ENCODE measurements at places on chromosomes 3 and 15.

- no peak for DNase-seq
These were observed 193.3 kb upstream of the PROK2 start for GRCh38 chr3:71978150-71978721.

DNA sequence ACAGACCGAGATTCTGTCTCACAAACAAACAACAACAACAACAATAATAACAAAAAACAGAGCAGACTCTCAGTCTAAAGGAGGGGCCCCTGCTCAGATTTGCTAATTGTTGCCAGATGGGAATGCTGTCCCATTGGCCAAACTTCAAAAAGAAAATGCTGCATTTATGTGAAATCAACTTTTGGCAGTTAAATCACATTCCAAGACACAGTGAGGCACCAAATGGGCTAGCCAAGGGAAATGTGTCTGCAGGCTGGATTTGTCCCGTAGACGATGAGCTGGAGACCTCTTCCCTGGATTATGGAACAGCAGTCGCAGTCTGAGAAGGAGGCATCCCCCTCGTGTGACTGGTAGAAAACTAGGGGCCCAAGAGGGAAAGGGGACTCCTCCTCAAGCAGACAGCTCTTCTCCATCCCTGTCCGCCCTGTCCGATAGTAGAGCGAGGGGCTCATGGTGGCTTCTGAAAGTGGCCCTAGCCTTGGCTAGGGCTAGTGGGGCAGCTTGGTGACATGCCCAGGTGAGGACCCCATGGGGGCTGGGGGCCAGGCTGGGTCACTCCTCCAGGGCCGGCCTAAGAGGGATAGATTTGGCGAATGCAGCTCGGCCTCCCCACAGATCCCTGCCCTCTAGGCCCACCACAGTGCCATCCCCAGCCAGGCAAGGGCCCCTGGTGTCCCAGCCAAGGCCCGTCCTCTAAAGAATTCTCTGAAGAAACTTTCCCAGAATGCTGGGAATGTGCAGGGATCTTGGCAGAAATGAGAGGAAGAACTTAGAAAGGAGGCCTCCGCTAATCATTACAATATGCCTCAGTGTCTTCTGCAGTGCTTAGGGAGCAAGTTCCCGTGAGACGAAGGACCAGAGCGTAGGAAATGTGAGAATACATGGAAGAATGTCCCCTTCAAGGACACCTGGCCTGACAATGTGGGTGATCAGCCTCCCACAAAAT lies 2.0 kb downstream of the SLC22A14 start:
- DNase-seq = no peak

DNA sequence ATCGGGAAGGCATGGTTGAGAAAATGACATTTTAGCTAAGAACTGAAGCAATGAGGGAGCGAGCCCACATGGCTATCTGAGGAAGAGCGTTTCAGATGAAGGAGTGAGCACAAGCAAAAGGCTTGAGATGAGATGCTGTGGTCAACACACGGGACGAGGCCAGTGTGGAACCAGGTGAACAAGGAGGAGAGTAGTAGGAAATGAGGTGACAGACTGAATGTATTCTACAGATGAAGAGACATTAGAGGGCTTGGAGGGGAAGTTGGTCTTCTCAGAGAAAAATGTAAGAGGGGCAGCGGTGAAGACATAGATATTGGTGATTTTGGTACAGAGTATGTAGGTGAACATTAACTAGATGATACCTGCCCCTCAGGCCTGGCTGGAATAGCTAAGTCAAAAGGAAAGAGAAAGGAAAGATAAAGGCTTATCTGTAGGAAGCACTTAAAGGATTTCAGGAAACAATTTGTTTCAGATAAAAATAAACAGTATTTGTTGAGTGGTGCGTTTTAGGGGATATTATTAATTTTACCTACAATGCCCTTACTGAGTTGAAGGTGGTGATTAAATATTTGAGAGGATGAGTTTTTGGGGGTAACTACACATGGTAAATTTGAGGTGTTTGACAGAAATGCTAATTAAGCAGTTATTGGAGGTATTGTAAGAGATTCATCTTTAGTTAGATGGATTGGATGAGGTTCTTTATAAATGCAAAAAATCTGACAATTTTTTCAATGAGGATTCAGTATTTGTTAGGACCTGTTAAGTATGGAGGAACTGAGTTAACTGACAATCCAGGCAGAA lies 57.0 kb downstream of the SLTM start:
- DNase-seq = no peak

GRCh38 chr3:54665016-54665600 lies 262.8 kb downstream of the LRTM1 start:
- no peak for DNase-seq

- DNase-seq = peak; percentile 46
These were observed 124.6 kb downstream of the CD47 start for GRCh38 chr3:107966276-107966675.

DNA sequence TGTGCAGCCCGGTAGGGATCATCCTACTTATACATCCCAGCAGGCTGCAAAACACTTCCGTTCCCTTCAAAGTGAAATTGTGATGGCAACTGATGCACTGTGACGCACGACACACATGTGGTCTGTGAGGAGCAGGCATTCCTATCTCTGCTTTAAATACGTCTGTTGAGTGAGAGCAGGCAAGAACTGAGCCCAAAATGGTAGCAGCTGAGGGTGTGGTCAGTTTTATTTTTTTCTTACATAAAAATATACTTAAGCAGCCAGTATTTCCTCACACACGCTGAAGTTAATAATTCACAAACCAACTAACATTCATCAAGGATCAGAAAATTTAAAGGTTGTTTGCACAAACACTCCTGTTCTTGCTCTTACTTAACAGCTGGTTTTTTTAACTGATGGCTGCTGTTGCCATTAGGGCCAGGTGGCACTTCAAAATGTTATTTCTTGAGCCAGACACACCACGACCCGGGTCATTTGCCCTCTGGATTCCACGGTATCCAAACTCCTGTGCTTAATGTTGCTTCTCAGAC lies 23.9 kb downstream of the LRIG1 start:
- DNase-seq = no peak

DNA sequence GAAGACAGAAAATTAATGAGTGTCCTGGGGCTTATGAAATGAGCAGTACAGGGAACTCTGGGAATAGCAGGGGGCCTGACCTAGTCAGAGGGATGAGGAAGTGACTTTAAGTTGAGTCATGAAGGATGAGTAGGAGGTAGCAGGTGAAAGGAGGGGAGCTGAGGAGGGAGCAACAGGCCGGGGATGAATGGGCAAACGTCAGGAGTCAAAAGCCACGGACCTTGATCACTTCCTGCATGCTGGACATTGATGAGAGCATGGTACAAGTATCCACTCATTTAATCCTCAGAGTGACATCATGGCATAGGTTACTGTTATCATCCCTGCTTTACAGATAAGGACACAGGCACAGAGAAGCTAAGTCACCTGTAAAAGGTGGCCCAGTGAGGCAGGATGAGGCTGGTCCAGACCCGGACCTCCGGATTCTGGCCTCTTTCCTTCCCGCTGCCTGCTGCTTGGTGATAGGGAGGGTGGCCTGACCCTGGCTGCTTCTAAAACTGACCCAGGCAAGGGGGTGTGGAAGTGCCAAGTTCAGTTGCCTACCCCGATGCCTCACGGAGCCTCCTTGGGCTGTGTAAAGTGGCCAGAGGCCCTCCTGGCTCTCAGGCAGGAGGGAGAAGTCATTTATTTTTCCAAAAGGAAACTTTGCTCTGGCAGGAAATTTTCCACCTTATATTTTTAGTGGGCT lies 7.6 kb downstream of the CORO2B start:
- no peak for DNase-seq

Data from SK-MEL-5 (cell line).